Gastroesophageal sphincter (tissue), 4 donors: ENCODE measurements at places on chromosomes 2 and 18.

- no peak for ATAC-seq
Observed at GRCh38 chr2:10487081-10487740, 39.1 kb upstream of the ODC1 start.

- ATAC-seq = no peak
Observed at GRCh38 chr2:28401948-28402550, 9.4 kb downstream of the FOSL2 start.

- ATAC-seq = no peak
Observed at GRCh38 chr2:178871536-178871935, 64.3 kb upstream of the TTN start.

- no peak for ATAC-seq
Observed at GRCh38 chr2:8619071-8619470, 62.8 kb upstream of the ID2 start.

GRCh38 chr18:27428716-27429475 is 243.8 kb upstream of the CHST9 start:
- ATAC-seq = no peak

DNA sequence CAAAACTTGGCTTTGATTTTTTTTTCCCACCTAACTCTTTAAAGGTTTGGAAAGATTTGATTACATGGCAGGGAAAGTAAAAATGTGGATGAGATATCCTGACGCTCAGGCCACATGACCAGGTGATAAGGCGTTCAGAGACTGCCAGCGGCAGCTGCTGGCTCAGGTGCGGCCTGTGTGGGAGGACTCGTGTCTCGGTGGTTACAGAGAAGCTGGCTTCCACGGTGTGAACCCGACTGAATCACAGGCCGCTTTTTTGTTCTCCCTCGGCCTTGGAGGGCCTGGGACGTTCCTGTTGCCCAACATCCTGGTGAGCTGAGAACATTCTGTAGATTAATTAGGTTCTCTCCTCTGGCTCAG is 124.2 kb upstream of the ZNF516 start:
- peak; percentile 67 for ATAC-seq

DNA sequence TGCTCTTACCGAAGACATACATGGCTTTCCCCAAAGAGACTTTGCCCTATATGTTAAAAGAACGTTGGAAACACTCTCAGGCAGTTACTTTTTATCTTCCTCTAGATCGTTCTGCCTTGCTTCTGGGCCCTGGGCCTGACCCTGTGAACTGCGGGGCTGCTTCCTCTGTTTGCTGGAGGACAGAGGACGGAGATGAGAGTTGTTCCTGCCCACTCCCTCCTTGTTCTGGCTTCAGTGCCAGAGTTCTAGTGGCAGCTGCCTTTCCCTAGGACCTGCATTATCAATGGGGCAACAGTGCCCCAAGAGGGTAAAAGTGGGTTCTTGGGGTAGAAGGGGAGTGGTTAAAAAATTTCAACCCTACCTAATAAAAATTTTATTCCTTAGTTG is 6.5 kb upstream of the FN1 start:
- no peak for ATAC-seq

GRCh38 chr2:23629772-23630480 is 244.9 kb downstream of the KLHL29 start:
- ATAC-seq = no peak

DNA sequence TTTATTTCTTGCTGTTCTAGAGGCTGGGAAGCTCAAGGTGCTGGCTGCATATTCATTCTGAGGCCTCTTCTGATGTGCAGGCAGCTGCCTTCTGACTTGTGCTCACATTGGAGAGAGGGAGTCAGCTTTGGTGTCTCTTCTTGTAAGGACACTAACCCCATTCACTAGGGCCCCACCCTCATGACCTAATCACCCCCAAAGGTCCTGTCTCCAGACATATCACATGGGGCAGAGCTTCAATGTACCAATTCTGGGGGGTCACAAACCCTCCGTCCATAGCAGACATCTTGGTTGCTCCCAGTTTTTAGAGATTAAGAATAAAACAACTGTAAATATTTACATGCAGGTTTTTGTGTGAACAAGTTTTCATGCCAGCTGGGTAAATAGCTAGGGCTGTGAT is 109.1 kb downstream of the RTP5 start:
- no peak for ATAC-seq

GRCh38 chr18:11747286-11747685 is 58.2 kb downstream of the GNAL start:
- ATAC-seq = no peak
